Activated CD4-positive, CD25-positive, alpha-beta regulatory T cell (primary cell): ENCODE measurements at places on chromosomes 2 and 18.

- no peak for DNase-seq
Measured at GRCh38 chr2:18232731-18233438, 327.6 kb downstream of the RDH14 start.

- DNase-seq: no peak
Measured at GRCh38 chr2:54233832-54234649, 22.0 kb downstream of the TSPYL6 start.

- DNase-seq: no peak
Measured at GRCh38 chr18:3060667-3061580, 48.0 kb upstream of the LPIN2 start.

DNA sequence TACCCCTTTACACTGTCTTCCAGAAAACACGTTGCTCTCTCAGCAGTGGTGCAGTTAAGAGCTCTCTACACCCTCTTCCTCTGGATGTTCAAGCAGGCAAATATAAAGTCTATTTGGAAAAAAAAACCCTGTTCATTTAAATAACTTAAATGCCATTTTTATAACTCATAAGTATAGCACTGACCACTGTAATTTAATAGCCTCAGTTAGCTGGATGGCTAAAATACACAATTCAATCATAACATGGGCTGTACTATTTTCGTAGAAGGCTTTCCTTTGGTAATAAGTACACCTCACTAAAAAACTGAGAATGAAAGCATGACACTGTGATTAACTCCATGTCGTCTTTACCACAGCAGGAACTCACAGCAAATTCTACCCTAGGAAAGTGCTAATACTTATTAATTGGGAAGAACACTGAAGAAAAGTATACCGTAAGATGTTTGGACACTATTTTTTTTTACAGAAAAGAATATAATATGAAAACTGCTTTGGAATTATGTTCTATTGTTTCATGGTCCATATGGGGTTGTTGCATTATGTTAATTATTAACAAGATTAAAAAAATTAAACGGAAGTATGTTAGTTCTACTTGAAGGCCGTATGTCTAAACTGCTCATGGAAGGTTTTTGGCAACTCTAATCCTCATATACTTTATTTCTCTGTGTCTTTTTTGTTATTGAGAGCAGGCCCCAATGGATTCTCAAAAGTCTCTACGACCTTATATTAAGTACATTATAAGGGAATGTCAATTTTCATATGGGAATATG is 269.1 kb downstream of the ZNF385B start:
- DNase-seq: no peak

DNA sequence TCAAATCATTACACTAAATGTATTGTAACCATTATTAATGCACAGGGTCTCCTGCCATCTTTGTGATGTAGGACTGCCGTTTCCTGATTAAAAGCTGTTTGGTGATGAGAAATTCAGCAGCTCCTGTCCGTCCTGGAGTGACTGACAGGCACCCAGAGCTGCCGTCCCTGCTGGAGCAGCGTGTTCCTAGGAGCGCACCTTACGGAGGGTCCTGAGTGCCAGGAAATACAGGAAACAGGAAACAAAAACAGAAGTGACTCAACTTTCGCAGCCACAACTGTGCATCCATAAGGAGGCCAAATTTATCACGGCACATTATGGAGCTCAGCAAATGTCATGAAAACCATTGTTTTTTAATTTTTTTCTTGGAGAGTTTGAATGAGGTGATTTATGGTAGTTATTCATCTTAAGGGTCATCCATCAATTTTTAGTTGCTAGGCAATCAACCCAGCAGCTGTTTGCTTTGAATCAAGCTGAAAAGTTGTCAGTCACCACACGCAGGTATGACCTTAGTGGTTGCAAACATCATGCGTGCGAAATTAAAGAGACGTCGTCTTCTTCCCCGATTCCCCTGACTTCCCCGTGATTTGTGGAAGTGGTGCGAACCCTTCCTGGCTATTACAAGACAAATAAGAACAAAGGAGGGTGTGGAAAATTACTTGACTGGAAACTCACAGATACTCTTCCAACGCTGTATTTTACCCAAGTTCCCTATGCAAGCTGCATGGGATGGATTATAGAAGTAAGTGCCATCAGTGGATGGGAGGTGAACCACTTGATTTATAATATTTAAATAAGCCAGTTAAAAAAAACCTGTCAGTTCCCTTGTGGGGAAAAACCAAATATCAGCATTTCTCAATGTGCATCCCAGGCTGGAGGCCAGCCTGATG is 19.8 kb downstream of the TSHZ1 start:
- DNase-seq: no peak

- DNase-seq: no peak
Measured at GRCh38 chr2:182779323-182779722, 63.3 kb downstream of the DNAJC10 start.

GRCh38 chr2:121147766-121148165 is 137.2 kb downstream of the TFCP2L1 start:
- DNase-seq: no peak

GRCh38 chr2:10190737-10191532 is 68.4 kb downstream of the RRM2 start:
- DNase-seq: no peak

GRCh38 chr2:1169291-1169949 is 218.8 kb downstream of the SNTG2 start:
- no peak for DNase-seq

DNA sequence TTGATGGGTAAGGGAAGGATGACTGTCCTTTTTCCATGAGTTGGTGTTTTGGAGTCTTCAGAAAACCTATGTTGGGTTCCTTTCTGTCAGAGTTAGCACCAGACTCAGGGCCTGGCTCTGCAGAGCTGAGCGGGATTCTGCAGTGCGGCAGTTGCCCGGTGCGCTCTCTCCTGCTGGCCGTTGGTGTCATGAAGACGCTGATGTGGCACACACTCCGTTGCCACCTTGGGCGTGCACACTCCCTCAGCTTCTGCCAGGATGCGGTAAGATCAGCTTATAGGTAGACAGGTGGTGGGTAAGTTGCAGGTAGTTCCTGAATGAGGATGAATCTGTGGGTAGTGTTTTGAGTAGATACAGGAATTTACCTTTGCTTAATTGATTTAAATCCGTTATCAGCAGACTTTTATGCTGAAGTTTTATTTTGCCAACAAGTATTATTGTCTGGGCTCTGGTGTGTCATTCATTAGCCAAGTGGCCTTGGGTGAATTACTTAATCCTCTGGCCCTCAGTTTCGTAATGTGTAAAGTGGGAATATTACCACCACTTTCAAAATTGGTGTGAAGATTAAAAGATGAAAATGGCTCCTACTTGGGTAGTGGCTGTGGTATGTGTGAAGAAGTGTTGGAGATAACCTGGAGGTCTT is 26.8 kb downstream of the DGKD start:
- no peak for DNase-seq

- no peak for DNase-seq
Measured at GRCh38 chr2:181886192-181886591, 5.3 kb upstream of the ITPRID2 start.

- DNase-seq: no peak
Measured at GRCh38 chr2:64230540-64230939, 86.3 kb upstream of the PELI1 start.

GRCh38 chr2:72793798-72794440 is 31.9 kb downstream of the EXOC6B start:
- DNase-seq: no peak

DNA sequence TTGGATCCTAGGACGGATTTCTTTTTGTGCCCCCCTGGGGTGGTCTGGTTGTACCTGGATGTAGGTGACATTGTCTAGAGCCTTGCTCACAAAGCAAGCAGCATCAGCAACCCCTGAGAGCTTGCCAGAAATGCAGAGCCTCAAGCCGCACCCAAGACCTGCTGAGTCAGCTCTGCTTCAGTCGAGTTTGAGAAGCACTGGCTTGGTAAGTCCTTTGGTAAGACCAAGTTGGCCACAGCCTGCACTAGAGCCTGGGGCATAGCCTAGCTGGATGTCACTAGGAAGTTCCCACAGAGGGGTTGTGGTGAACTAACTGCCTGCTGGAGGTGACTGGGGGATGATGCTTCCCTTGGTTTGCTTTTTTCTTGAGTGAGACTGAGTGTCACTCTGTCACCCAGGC is 6.2 kb downstream of the ABCG5 start:
- no peak for DNase-seq

DNA sequence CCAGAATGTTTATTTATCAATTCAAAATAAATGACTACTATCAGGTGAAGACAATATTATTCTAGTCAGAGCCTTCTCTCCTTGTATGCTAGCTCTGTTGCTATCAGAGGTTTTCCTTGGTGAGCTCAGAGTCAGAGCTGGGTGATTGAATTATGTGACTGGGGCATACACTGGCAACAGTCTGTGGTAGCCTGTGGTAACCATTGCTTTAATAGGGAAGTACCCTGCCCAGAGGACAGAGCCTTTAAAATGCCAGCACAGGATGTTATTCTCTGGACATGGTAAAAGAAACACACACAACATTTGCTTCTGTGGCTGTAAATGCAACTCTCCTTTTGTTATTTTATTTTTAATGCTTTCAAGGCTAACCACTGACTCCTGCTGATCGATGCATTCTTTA is 124.7 kb downstream of the PPP1R1C start:
- DNase-seq: no peak

DNA sequence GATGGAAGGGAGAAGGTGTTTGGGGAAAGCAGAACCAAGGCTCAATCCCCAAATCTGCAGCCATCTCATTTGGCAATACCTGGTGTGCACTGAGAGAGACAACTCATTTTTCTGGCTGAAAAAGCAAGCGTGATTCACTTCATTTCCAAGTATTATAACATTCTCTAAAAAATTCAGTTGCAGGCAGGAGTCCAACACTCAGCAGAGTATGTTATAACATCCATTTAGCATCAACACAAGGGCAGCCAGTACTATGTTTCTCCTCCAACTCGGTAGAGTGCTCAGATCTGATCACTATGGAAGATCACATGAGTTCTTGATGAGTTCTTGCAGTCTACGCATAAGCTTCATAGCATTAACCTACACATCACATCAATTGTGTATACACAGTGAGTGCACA is 99.4 kb upstream of the PID1 start:
- DNase-seq: no peak

- no peak for DNase-seq
Measured at GRCh38 chr18:21672521-21673267, 31.9 kb downstream of the ABHD3 start.

- no peak for DNase-seq
Measured at GRCh38 chr2:118991554-118991953, 49.6 kb downstream of the MARCO start.

DNA sequence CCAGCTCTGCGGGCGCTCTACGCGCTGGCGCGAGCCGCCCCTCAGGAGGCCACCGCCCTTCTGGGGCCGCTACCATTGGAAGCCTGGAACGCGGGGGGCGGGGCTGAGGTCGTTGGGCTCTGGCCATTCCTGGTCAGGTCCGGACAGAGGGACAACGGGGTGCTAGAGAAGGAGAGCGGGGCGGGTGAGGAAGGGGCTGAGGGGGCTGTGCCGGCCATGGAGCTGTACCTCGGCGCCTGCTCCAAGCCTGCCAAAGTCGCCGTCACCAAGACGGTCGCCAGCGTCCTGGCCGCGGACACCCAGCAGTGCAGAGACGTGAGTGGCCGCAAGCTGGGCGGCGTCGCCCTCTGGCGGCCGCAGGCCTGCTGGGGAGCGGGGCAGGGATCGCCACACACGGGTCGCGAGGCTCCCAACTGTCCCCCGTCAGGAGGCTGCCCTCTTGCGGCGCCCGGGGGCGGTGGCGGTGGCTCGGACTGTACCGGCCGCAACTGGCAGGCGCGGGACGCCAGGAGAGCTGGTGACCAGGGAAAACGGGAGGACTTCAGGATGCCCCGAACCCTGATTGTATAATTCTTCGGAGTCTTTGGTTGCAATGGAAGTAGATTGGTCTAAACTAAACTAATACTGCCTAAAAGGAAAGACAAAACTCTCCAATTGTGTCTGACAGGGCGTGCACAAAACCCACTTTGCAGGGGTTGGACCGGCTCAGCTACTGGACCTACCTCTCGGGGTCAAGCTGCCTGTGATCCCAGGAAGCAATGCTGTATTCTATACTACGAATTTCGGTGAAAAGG is at the start of gene FSIP2:
Gene FSIP2 (plus strand): TSS at position 126 of the 794 bp plus-strand sequence. CDS start 91 bp downstream, at position 217.
- no peak for DNase-seq

- DNase-seq: no peak
Measured at GRCh38 chr2:72148837-72149555, 1.3 kb upstream of the CYP26B1 start.

DNA sequence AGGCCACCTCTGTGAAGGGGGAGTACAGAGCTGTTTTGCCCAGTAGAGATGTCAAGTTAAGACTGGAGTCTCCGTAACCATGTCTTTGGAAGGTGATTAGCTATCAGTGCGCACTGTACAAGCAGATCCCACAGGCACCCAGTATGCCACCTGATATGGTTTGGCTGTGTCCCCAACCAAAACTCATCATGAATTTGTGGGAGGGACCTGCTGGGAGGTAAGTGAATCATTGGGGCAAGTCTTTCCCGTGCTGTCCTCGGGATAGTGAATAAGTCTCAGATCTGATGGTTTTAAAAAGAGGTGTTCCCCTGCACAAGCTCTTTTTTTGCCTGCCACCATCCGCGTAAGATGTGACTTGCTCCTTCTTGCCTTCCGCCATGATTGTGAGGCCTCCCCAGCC is 90.2 kb downstream of the ACTR2 start:
- no peak for DNase-seq

- no peak for DNase-seq
Measured at GRCh38 chr2:159251296-159252173, 35.0 kb downstream of the WDSUB1 start.

- DNase-seq: no peak
Measured at GRCh38 chr18:74282755-74283554, 8.8 kb downstream of the CYB5A start.

DNA sequence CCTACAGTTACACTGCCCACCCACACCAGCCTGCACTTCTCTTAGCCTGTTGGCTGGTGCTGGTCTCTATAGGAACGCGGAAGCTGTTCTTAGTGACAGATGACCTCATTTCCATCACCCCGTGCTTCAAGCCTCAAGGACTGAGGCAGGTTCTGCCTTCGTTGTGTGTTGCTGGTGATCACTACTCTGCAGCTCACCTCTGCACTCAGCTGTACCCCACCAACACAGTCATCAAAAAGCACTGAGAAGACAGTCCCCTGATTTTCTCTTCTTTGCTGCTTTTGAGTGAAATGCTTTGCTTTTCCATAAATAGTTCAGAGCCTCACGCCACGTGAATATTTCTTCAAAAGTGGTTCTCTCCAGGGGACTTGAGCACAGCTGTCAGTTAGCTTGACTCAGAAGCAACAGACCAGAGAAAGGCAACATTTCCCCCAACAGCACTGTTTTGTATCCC is 225.7 kb upstream of the CCDC150 start:
- DNase-seq: no peak

GRCh38 chr2:12797815-12798214 is 81.1 kb downstream of the TRIB2 start:
- no peak for DNase-seq
